ENCODE measurements at places on chromosomes 6 and 20. TPM values are rescaled to one million over a fixed set of nuclear protein-coding genes. Genes with fewer than 3 reads are reported as not detected.

GRCh38 chr6:22141241-22141745 lies 155.5 kb downstream of the PRL start:
- peaks cover 9% of the 10 kb centered on the region for H3K4me1 ChIP-seq
- H3K27ac ChIP-seq = no peak overlapping the region
- H3K27me3 ChIP-seq = no peaks in the 10 kb centered on the region
- H3K4me3 ChIP-seq = no peak overlapping the region
- no peaks in the 10 kb centered on the region for H3K36me3 ChIP-seq

DNA sequence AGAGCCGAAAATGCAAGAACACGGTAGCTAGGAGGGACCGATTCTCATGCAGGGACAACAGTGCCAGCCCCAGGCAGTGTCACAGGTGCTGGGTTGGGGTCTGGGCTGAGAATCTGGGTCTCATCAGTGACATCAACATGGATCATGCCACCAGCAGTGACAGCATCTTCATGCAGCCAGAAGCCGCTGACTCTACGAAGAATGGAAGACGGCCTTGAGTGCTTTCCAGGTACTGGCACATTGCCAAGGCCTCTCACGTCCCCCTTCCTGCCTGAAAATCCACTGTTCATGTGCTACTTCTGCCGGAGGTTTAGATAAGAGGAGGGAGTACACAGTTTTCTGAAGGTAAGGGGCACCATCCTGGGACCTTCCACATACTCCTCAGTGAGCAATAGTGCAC lies 141.1 kb upstream of the FOXQ1 start:
- no peak for DNase-seq
- H3K27ac ChIP-seq = no peak overlapping the region
- H3K36me3 ChIP-seq = no peaks in the 10 kb centered on the region
- no peaks in the 10 kb centered on the region for H3K27me3 ChIP-seq
- H3K4me3 ChIP-seq = no peak overlapping the region

GRCh38 chr6:3124667-3125066 lies 6.2 kb downstream of the BPHL start:
- H3K36me3 ChIP-seq = no peaks in the 10 kb centered on the region
- DNase-seq = no peak
- no peak overlapping the region for H3K27ac ChIP-seq
- no peaks in the 10 kb centered on the region for H3K4me1 ChIP-seq

UBE2C gene
- total RNA-seq = 249 TPM

GRCh38 chr6:80105972-80106417 lies 476 bp upstream of the BCKDHB start:
- no peak for DNase-seq
- H3K4me1 ChIP-seq = no peaks in the 10 kb centered on the region
- H3K27ac ChIP-seq = no peak overlapping the region
- H3K36me3 ChIP-seq = no peaks in the 10 kb centered on the region
- H3K27me3 ChIP-seq = no peaks in the 10 kb centered on the region
- peak overlapping the region; percentile 73 for H3K4me3 ChIP-seq

DNA sequence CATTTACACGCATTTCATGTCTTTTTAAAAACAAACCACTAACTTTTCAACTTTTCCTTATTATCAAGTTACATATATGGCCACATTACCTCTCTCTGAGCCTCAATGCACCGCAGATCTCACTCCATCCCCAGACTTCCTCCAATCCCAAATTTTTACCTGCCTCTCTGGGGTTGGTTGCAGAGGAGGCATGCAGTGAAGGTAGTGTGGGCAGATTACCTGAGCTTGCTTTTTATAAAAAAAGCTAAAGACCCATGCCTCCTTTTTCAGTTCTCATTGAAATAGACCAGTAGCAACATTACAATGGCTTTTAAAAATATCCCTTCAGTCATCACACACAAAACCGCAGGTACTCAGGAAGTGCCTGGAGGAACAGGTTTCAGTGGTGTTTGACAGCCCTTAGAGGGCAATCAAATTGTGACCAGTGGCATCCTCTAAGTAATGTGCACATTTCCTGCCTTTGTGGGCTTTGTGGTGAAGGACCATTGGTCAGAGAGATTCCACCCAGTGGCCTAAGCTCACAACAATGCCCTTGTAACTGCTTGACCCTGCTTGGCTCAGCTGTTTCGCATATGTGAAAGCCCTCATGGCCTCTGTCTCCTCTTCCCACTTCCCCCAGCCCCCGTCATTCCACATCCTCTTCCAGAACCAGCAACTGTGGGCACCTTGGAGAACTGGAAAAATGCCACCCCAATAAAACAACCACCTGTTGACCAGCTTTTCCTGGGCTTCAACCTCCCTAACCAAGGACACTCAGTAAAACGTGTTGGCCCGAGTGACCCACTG lies 30.2 kb upstream of the IL17A start:
- peaks cover 3% of the 10 kb centered on the region for H3K4me1 ChIP-seq
- H3K36me3 ChIP-seq = no peaks in the 10 kb centered on the region
- no peak overlapping the region for H3K27ac ChIP-seq
- no peaks in the 10 kb centered on the region for H3K27me3 ChIP-seq

DNA sequence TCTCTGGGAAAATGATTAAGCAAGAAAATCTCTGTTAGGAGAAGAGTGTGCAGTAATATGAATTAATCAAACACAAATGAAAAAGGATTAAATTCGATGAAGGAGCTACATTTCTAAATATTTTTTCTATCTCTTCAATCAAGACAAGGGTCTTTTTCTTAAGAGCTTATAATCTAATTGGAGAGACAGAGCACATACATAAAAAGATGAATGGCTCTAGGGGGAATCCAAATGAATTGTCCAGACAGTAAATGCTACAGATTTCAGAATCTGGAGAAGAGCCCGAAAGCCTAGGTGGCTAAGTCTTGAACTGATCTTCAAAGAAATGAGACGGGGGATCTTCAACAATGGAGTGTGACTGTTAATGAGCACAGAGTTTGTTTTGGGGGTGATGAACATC lies 723.6 kb downstream of the UTRN start:
- H3K4me1 ChIP-seq = peaks cover 16% of the 10 kb centered on the region
- no peaks in the 10 kb centered on the region for H3K27me3 ChIP-seq
- H3K36me3 ChIP-seq = no peaks in the 10 kb centered on the region
- H3K4me3 ChIP-seq = no peak overlapping the region

DNA sequence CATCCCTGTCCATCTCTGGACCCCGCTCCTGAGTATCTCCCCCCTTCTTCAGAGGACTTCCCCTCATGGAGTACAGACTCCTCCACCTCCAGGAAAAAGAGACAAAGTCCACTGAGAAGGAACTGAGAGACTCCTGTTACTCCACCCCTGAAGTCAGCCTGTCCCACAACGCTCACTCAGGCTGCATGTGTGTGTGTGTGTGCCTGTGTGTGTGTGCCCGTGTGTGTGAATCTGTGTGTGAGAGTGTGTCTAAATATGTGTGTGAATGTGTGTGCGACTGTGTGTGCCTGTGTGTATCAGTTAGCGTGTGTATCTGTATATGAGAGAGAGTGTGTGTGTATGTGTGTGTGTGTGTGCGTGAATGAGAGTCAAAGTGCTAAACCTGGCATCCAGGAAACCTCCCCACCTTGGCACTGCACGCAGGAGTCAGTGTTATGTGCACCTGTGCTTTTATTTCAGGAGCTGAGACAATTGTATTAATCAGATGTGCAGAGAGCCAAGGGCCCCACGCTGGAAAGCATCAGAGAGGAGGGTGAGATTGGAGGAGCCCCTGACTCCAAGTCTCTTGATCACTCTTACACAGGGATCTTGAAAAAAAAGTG lies 39.0 kb downstream of the HLA-A start:
- H3K27ac ChIP-seq = no peak overlapping the region
- peaks cover 8% of the 10 kb centered on the region for H3K4me1 ChIP-seq
- H3K27me3 ChIP-seq = 0 out of 2 replicates have a peak, but pooled peaks cover 3% of the 10 kb centered on the region
- H3K4me3 ChIP-seq = no peak overlapping the region
- no peak for DNase-seq
- no peaks in the 10 kb centered on the region for H3K36me3 ChIP-seq

GRCh38 chr6:148239801-148240460 lies 102.7 kb upstream of the SASH1 start:
- no peaks in the 10 kb centered on the region for H3K4me1 ChIP-seq
- no peak for DNase-seq
- no peak overlapping the region for H3K4me3 ChIP-seq
- H3K36me3 ChIP-seq = no peaks in the 10 kb centered on the region
- no peak overlapping the region for H3K27ac ChIP-seq
- H3K27me3 ChIP-seq = no peaks in the 10 kb centered on the region

GRCh38 chr6:44563397-44563796 lies 175.9 kb downstream of the CDC5L start:
- peak overlapping the region; percentile 93 for H3K27ac ChIP-seq
- H3K4me3 ChIP-seq = no peak overlapping the region
- H3K27me3 ChIP-seq = no peaks in the 10 kb centered on the region
- H3K4me1 ChIP-seq = peaks cover 81% of the 10 kb centered on the region
- H3K36me3 ChIP-seq = no peaks in the 10 kb centered on the region

DNA sequence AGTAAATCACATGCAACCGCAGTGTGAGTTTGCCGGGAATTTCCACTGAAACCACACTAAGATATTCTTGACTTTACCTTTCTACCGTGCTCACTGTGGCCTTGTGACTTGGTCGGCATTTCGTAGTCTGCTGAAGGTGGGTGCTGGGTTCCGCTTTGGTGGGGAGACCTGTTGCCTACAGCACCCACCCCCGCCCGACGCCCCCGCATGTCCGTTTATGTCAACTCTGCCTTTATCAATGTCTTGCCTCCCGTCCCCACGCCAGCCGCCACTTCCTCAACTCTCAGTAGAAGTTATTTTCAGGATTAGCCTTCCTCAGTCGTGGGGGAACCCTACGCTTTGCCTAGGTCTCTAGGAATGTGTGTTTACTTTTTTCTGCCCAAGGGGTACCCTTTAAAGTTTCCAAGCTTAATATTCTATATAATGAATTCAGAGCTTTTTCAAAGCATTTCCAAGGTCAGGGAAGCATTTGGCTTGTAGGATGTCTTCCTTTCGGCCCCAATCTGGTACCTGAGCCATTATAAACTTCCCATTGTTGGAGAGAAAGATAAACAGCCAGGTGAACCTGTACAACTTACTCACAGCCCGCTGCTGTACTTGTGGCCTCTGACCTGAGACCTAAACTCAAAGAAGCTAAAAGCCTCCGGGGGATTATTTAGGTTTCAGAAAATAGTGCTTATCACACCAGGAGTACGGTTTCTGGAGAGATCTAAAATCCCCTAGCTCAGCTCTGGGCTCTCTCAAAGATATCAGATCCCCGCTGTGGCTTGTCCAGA lies 54.2 kb downstream of the TBC1D7 start:
- H3K4me1 ChIP-seq = no peaks in the 10 kb centered on the region
- no peak overlapping the region for H3K4me3 ChIP-seq
- H3K27me3 ChIP-seq = no peaks in the 10 kb centered on the region
- no peak for DNase-seq
- H3K27ac ChIP-seq = no peak overlapping the region

- H3K27me3 ChIP-seq = no peaks in the 10 kb centered on the region
- no peaks in the 10 kb centered on the region for H3K4me1 ChIP-seq
Measured at GRCh38 chr6:50361641-50362331, 312.1 kb upstream of the DEFB112 start.

DNA sequence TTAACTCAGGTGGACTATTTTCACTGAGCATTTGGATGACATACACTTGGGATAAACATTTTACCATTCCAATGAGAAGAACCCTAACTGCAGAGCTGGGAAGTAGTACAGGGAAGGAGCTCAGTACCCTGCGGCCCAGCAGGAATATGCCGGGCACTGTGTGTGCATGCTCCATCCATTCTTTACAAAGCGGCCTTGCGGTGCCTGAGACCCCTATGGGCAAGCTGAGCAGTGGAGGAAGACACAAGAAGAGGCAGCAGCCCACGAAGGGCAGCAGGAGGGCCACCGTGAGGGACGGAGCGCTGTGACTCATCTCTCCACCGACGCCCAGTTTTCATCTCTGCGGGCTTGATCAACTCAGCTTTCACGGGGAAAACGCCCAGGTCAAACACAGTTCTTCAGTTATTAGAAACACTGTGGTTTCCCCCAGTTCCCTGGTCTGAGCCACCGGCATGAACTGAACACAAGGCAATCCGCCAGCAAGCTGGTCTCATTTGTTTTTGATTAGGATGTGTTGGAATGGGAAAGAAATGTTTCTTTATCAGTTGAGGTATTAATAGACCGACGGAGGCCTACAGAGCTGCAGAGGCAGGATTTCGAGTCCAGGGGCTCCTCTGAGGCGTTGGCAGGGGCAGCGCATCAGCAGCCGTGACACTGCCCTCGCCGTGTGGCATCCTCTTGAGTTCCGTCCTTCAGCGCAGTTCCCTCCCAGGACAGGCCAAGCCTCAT lies 44.9 kb downstream of the IRF4 start:
- peak overlapping the region; percentile 58 for H3K27ac ChIP-seq
- peaks cover 22% of the 10 kb centered on the region for H3K4me1 ChIP-seq
- H3K4me3 ChIP-seq = no peak overlapping the region
- no peaks in the 10 kb centered on the region for H3K36me3 ChIP-seq

NMBR gene
- not detected for total RNA-seq

DNA sequence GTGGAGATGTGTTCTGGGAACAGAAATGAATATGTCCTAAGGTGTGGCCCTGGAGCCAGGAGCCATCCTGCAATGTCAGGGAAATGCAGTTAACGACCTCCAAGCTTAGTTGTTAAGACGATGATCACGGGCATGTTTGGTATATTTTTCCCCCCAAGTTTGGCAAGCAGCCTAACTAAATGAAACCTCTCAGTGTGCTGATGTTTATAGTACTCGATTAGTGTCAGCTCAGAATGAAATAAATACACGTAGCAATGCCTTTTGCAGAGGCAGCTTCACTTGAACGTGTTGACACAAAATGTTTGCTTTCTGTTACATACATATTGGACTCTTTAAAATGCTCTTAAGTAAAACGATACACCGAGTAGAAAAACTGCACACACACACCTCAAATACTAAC lies 76.2 kb upstream of the OLIG3 start:
- no peaks in the 10 kb centered on the region for H3K27me3 ChIP-seq
- H3K27ac ChIP-seq = no peak overlapping the region
- no peaks in the 10 kb centered on the region for H3K4me1 ChIP-seq

DNA sequence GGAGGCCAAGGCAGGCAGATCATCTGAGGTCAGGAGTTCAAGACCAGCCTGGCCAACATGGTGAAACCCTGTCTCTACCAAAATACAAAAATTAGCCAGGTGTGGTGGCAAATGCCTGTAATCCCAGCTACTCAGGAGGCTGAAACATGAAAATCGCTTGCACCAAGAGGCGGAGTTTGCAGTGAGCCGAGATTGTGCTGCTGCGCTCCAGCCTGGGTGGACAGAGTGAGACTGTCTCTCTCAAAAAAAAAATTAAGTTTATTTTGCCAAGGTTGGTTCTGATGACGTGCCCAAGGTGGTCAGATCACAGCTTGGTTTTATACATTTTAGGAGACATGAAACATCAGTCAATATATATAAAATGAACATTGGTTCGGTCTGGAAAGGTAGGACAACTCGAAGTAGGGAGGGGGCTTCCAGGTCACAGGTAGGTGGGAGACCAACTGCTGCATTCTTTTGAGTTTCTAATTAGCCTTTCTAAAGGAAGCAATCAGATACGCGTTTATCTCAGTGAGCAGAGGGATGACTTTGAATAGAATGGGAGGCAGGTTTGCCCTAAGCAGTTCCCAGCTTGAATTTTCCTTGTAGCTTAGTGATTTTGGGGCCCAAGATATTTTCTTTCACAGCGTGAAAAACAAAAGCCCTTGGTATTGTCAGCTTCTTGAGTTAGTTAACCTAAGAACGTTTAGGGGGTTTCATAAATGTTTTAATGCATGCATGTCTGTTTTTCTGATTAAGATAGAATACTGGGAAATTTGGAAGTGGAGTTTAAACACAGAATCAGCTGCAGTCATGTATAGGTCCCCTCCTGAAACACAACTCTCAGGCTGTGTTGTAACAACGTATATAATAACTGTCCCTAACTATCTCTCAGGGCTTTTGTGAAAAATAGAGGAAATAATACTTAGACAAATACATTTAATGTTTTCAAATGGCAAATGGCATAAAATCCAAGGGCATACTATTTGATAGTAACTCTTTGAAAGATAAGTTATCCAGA lies 16.7 kb downstream of the ACOT13 start:
- H3K4me1 ChIP-seq = no peaks in the 10 kb centered on the region
- H3K36me3 ChIP-seq = no peaks in the 10 kb centered on the region
- H3K27ac ChIP-seq = no peak overlapping the region
- no peak overlapping the region for H3K4me3 ChIP-seq
- no peak for DNase-seq
- H3K27me3 ChIP-seq = no peaks in the 10 kb centered on the region

Measured in SJSA1 (cell line).